Activated CD4-positive, alpha-beta T cell treated with anti-CD3 and anti-CD28 coated beads, Interleukin-2, Interleukin-4, amounts not matched to agents 100 ng/mL and 50 ng/mL, durations not matched to agents 16 hours and 8 hours (primary cell): ENCODE measurements at places on chromosomes 13 and 19.

- DNase-seq = no peak
Measured at GRCh38 chr13:110841846-110842245, 73.0 kb downstream of the ANKRD10 start.

DNA sequence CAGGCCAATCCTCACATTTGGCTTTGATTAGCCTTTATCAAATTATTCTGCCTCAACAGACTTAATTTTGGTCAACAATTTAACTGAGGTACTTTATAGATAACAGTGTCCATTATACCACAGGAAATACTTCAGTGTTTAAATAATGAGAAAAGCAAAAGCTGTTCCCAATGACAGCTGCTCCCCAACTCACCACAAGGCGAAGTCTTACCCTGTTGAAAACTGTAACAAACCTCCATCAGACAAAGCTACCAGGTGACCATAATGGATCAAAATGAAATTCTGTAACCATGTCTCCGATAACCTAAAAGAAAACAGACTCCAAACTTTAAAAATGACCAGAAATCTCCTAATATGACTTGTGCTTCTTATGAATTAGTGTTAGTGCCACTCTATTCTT, 50.3 kb downstream of the ZNF44 start:
- DNase-seq = no peak

DNA sequence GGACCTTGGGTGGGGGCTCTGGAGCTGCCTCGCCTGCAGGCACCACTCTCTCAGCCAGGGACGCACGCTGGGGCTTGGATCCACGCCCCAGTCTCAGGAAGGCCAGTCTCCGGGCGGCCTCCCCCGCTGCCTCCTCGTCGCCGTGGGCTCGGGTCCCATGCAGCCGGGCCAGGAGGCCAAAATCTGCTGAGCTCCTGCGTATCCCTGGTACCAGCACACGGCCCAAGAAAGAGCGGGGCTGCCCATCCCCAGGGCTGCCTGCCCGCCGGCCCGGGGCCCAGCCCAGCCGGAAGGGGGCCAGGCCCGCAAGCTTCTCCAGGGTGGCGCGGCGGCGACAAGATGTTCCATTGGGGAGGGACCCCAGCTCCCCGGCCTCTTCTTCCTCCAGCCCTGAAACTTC, 6.7 kb downstream of the EXOC3L2 start:
- no peak for DNase-seq

DNA sequence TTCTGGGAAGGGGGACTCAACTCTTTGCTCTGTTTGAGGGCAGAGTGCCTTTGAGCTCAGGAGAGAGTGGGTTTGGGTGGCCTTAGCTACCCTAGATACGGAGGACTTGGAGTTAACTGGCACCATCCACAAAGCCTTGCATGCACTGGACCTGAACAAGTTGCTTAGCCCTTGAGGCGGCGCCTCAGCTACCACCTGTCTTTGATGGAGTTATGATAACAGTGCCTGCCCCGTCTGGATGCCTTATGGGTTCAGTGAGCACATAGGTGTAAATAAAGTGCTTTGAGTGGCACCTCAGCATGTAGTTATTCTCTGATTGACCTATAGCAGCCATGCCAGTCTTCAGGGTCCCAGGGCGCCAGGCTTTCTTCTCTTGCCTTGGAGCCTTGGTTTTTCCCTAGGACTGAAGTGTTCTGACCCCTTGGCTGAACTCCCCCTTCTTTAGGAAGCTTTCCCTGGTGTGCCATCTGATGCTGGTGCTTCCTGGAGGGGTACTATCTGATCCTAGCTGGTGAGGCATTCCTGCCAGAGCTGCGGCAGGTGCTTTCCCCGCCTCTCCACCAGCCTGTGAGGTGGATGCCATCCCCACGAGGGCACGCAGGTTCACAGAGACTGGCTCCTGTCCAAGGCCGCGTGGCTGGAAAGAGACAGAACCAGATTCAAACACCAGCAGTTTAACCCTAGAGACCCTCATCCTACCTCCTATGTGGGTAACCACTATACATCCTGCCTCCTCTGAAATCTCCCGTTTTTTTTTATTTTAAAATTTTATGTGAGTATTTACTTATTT, 5.8 kb downstream of the BCKDHA start:
- no peak for DNase-seq

- DNase-seq = no peak
Measured at GRCh38 chr19:55481148-55481793, 3.7 kb upstream of the NAT14 start.

- DNase-seq = peak; percentile 44
Measured at GRCh38 chr19:35030257-35031071, at the start of gene SCN1B. TSS of gene SCN1B (plus strand) at chr19:35030470. CDS start at chr19:35030821, 351 bp downstream.

- DNase-seq = no peak
Measured at GRCh38 chr19:54297759-54298305, 15.1 kb downstream of the LILRA5 start.

DNA sequence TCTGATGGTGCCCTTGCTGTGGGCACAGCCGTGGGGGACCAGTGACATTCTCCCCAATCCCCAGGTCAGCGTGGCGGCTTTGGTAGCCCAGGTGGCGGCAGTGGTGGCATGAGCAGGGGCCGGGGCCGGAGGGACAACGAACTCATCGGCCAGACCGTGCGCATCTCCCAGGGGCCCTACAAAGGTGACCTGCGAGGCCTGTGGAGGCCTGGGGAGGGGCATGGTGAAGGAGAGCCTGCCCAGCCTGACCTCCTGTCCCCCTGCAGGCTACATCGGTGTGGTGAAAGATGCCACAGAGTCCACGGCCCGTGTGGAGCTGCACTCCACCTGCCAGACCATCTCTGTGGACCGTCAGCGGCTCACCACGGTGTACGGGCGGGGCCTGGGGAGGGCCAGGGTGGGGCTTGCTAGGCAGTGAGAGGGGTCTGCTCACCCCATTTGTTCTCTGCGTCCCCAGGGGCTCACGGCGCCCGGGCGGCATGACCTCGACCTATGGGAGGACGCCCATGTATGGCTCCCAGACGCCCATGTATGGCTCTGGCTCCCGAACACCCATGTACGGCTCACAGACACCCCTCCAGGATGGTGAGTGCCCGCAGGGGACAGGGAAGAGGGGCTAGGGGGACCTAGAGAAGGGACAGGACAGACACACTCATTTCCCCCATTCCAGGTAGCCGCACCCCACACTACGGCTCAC, 7.7 kb upstream of the TIMM50 start:
- no peak for DNase-seq

GRCh38 chr13:70884196-70884595, 775.9 kb upstream of the KLHL1 start:
- no peak for DNase-seq

DNA sequence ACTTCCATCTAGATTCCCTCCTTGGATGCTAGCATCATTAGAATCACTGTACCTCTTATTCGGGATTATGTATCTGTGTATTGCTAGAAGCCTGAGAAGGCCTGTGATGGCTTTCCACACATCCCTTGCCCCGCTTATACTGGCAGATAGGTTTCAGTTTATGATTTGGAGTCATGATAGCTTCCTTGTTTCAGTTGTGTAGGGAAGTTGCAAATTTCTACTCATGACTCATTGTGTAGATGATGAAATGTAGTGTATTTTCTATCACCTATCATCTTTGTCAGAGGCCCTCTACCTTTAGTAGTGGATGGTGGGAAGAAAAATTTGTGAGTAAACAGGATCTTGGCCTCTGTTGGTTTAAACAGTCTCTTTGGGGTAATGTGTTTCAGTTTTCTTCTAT, 165.2 kb downstream of the GGACT start:
- DNase-seq = no peak

- no peak for DNase-seq
Measured at GRCh38 chr19:33496038-33496895, 25.3 kb downstream of the PEPD start.

- DNase-seq = no peak
Measured at GRCh38 chr13:24004971-24005370, 107.7 kb upstream of the C1QTNF9B start.

DNA sequence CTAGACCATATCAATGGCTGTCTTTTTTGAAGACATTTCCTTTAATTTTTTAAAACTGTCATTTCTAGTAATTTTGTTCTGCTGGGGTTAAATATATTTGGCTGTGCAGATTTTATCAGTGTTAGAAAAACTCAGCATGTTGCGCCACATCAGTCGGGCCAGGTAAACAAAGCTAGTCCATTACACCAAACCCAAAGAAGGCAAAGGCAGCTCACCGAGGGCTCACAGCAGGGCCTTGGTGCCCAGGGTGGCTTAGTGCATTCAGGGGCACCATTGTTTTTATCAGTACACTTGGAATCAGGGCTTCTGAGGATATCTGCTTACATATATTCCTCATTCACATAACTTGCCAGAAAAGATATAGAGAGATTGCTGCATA, 22.2 kb downstream of the SPATA13 start:
- DNase-seq = no peak

DNA sequence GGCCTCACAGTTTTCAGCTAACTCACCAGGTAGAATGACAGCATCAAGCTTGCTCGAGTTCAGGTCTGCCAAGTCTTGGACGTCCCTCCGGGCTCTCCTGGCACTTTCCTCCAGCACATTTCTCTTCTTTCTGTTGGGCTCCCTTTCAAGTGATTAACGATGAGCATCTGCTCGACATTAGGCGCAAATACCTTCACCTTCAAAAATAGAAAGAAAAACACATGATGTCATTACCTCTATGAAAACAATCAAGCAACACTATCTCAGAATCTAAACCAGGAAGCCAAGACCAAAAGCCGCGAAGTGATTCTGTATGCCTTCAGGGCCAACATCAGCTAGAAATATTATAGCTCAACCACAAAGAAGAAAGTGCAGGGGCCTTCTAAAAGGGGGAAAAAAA, 15.4 kb upstream of the CLN5 start:
- DNase-seq = no peak

GRCh38 chr19:20078581-20079031, 806 bp downstream of the ZNF90 start:
- DNase-seq = peak; percentile 1

- DNase-seq = no peak
Measured at GRCh38 chr13:51794964-51795363, 9.0 kb downstream of the DHRS12 start.
